ENCODE measurements at places on chromosomes 7 and 10.

- no peak for DNase-seq
Observed at GRCh38 chr10:132109341-132110110, 43.8 kb downstream of the JAKMIP3 start.

GRCh38 chr10:130954326-130954905 lies 357.1 kb downstream of the TCERG1L start:
- no peak for DNase-seq

DNA sequence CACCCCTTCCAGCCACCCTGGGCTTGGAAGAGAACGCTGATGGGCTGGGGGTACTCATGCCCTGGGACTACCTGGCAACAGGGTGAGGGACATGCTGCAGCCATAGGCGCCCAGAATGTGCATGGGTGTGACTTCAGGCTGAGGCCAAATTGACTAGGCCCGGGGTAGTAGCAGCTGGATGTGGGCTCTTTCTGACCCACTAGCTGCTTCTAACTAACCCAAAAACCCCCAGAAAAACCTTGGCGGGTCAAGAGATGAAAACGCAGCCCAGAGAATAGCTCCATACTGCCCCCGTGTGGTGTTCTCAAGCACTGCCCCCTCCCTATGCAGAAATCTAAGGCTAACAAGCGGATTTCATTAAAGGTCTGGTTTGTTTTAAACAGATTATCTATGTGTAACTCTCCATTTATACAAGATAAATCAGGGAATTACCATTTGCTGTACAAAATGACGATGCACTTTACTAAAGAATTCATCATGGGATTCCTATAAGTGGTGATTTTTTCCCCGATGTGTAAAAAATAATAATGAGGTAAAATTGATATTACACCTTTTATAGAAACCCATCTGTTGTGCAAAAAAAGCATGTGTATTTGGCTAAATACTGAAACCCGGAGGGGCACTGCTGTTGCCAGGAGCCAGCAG lies 4.2 kb downstream of the SMARCD3 start:
- peak; percentile 15 for DNase-seq

DNA sequence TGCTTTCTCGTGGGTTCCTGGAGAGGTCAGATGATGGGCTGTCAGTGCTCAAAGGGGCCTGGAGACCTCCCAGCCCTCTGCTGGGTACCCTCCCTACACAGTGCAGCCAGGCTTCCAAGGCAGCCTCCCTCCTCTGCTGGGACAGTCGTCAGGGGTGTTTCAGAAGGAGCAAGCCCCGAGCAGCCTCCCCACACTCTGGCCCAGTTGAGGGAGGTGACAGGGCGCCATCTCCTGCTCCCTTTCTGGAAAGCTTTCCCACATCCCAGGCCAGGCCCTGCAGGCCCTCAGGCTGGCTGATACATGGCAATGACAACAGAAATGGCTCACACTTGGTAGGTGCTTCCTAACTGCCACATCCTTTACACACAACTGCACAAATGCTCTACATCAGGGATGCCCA lies 32.1 kb downstream of the KCNMA1 start:
- no peak for DNase-seq

DNA sequence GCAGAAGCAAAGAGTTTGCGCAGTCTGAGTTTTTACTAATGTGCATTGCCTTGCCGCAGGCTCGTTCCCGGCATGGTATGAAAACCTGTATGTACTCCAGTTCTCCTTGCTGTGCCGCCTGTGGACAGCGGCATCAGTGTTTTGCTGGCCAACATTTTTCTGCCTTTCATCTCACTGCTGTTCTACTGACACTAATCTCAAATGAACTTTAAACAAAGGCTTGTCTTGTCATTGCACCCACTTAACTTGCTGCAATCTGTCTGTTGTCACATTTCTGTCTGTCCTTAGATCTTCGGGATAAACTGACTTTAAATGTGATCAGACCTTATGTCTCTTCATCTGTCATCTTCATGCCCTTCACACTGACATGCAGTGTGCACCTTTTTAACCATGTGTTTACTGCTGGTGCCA lies 71.7 kb upstream of the ZNRF2 start:
- DNase-seq: no peak

- DNase-seq: peak; percentile 97
Observed at GRCh38 chr10:50325449-50326171, 74.3 kb upstream of the ASAH2 start.

DNA sequence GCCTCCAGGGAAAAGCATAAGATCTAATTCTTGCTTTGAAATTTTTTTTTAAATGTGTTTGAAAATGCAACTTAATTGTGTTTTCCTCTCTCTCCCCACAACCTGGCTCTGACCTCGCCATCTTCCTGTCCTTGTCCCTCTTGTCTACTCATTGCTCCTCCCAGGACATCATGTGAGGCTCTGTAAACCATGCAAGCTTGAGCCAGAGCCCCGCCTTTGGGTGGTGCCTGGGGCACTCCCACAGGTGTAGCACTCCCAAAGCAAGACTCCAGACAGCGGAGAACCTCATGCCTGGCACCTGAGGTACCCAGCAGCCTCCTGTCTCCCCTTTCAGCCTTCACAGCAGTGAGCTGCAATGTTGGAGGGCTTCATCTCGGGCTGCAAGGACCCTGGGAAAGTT lies 9.8 kb upstream of the CDHR1 start:
- no peak for DNase-seq
